ENCODE measurements at places on chromosomes 6 and 20.

DNA sequence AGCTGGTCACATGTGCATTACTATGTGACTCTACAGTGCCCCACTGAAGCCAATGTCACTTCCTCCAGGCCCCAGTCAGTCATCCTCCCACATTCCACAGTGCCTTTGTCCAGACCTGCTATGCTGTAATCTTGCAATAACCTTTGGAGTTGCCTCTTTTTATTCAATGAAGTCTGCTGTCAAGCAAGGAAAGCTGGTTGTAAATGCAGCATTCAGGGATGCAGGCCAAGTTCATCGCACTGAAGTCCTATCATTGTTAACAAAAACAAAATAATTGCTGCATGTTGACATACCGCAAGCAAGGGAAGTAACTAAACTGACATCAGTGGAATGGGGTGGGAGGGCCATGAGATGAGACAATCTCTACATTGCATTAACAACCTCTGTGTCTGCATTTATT is 131.2 kb upstream of the CDYL start:
- DNase-seq, result no peak

DNA sequence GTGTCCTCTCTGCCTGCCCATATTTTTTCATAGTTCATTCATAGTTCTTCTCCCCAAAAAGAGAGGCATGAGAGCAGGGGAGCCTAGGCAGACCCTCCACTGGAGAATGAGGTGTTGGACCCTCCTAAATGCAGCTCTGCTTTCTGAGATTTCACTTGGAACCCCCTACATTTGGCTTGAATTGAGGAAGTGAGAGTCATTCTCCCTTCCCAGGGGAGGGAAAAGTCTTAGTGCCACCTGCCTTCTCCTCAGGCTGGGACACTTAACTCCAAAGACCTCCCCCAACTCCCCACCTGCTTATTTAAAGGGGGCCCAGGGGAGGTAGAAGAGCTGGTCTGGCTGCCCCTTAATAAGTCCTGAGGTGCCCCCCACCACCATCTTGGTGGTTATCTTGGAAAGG is 78.2 kb downstream of the CHMP4B start:
- no peak for DNase-seq

DNA sequence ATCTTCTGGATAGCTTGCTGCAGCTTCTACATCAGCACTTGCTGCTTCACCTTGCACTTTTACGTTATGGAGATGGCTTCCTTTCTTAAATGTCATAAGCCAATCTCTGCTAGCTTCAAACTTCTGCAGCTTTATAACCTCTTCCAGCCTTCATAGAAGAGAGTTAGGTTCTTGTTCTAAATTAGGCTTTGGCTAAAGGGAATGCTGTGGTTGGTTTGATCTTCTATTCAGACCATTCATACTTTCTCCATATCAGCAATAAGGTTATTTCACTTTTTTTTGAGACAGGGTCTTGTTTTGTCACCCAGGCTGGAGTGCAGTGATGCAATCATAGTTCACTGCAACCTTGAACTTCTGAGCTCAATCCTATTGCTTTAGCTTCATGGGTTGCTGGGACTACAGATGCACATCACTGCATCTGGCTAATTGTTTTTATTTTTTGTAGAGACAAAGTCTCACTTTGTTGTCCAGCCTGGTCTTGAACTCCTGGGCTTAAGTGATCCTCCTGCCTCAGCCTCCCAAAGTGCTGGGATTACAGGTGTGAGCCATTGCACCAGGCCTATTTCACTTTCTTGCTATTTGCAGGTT is 12.2 kb upstream of the CST3 start:
- no peak for DNase-seq

DNA sequence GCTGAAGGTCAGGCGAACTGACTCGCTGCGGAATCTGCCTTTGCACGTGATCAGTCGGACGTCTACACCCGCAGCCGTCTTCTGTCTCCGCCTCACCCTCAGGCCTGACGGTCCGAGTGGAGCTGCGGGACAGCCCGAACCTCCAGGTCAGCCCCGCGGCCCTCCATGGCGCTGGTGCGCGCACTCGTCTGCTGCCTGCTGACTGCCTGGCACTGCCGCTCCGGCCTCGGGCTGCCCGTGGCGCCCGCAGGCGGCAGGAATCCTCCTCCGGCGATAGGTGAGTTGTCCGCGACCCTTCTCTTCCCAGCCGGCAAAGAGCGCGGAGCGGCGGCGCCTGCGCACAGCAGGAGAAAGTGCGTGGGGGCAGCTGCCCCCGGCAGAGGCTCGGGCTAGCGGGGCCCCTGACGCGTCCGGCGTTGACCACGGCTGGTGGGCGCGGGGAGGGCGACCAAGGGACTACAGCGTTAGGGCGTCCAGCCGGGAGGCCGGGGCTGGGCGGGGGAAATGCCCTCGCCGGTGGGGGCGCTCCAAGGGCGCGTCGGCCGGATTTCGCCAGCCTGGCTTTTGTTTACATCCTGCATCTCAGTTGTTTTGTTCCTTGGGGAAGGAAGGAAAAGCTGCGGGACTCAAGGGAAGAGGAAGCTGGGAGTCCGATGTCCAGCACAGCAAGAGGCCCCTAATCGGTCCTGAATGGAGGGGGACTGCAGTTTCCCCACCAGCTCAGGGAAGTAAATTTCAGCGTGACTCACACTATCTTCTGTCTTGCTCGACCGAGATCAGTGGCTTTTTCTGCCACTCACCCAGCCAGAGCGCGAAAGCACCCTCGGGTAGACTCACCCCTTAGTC is at the start of gene SMPDL3A:
Gene SMPDL3A, plus strand, starts transcription at position 77 of the 846 bp plus-strand sequence. Its CDS starts 89 bp downstream, at position 166.
- peak; percentile 79 for DNase-seq

- DNase-seq, result no peak
Observed at GRCh38 chr6:41318261-41318653, 17.2 kb upstream of the NCR2 start.

- DNase-seq, result no peak
Observed at GRCh38 chr6:135693811-135694370, 157.6 kb upstream of the PDE7B start.

- no peak for DNase-seq
Observed at GRCh38 chr6:89928604-89929003, 34.3 kb downstream of the GJA10 start.

GRCh38 chr20:38075161-38075998 is 41.8 kb downstream of the RPRD1B start:
- no peak for DNase-seq

DNA sequence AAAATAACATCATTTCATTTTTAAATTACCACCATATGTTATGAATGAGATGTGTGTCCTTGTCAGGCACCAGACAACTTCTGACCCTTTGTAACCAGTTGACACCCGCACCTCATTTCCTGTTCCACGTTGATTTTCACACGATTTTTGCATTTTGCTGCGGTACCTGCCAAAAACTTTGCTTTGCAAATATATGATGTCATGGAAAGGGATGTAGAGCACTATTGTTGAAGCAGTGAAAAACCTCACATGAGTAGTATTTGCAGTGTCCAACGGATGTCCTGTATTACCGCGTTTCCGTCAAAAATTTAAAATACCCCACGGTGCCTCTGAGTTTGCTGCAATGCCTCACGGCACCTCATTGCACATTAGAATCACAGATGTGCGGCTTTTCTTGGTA is 115.6 kb downstream of the MTHFD1L start:
- no peak for DNase-seq

DNA sequence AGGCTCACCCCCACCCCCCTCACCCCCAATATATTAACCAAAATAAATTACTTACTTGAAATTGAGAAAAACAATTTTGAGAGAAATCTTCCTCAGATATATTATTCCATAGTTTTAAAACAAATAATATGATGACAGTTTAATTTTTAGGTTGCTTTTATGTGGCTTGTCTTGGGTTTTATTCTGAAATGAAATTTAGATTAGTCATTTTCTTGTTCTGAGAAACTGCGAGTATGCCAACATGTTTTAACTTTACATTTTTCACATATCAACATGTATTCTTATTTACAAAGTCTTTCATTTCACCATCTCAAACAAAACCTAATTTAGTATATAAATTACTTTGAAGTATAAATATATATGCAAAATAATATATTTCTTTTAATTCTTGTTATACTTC is 11.1 kb downstream of the REV3L start:
- DNase-seq, result no peak

DNA sequence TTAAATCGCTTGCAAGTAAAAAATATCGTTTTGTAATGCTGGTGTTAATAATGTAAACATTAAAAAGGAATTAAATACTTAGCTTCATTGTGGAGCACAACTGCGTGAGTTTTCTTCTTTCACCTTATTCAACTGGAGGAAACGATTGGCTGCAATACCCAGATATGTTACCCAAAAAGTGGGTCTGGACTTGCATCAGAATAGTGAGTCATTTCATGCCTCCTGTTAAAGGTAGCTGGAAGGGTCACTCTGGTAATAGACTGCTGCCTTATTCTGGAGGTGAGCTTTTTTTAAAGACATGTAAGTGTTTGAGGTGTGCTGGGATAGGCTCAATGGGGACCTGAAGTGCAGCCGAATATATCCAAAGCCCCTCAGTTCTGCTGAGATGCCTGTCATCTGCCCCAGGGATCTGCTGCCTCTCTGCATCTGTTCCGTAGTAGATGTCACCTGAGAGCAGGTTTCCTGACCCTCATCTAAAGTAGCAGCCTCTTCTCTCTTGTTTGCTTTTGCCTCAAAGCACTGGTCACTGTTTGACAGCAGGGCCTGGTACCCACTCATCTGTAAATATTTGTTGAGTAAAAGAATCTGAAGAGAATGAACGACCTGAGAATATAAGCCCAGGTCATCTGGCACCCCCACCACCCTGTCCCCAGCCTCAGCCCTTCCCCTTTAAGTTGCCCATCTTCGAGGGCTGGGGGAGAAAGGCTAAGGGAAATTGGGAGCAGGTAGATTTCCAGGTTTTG is 5.6 kb upstream of the UQCC2 start:
- DNase-seq, result no peak

DNA sequence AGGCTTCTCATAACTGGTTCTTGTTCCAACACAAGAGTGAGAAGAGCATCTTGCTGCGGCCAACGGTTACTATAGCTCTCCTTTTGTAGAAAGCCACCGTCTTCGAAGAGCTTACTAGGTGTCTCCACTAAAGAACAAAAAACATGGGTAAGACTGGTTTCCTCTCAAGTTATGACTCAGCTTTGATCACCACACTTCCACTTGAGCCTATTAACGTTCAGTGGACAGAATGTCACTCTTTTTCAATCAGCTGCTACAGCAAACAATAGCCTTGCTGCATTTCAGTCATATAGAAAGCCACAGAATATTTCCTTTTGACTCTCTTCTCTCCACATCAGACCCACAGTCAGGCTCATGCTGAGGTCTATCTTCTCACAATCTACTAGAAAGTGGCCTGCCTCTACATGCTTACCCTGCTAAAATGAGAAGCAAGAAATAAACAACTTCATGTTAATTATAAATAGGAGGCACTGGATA is 243.5 kb upstream of the PREP start:
- DNase-seq, result peak; percentile 22

GRCh38 chr6:72873433-72873832 is 251.6 kb downstream of the KCNQ5 start:
- DNase-seq, result no peak

GRCh38 chr6:11869672-11870340 is 91.2 kb upstream of the ADTRP start:
- peak; percentile 70 for DNase-seq

- DNase-seq, result no peak
Observed at GRCh38 chr20:22495789-22496188, 88.6 kb downstream of the FOXA2 start.

DNA sequence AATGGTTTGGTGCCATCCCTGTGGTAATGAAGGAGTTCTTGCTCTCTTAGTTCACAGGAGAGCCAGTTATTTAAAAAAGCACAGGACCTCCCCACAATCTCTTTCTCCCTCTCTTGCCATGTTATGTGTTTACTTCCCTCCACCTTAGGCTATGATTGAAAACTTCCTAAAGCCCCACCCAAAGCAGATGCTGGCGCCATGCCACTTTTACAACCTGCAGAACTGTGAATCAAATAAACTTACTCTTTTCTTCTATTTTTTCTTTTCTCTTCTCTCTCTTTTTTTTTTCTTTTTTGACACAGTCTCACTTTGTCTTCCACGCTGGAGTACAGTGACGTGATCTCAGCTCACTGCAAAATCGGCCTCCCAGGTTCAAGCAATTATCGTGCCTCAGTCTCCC is 508.4 kb upstream of the EPHA7 start:
- no peak for DNase-seq

DNA sequence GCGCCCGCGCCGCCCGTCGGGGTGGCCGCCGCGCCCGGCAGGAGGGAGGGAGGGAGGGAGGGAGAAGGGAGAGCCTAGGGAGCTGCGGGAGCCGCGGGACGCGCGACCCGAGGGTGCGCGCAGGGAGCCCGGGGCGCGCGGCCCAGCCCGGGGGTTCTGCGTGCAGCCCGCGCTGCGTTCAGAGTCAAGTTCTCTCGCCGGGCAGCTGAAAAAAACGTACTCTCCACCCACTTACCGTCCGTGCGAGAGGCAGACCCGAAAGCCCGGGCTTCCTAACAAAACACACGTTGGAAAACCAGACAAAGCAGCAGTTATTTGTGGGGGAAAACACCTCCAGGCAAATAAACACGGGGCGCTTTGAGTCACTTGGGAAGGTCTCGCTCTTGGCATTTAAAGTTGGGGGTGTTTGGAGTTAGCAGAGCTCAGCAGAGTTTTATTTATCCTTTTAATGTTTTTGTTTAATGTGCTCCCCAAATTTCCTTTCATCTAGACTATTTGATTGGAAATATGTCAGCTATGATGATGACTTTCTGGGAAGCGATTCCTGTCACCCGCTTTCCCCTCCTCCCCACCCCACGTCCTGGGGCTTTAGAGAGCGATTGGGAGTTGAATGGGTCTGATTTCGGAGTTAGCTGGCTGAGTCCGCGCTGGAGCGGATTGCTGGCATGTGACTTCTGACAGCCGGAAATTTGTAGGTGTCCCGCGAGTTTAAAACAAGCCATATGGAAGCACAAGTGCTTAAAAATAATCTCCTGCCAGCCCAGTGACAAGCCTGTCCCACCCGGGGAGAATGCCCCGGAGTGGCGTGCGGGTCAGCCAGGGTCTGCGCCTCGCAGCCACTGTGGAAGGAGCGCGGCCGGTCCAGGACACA is 1.1 kb downstream of the ESR1 start:
- DNase-seq, result peak; percentile 3

GRCh38 chr20:873875-874607 is 40.5 kb downstream of the FAM110A start:
- DNase-seq, result no peak

- DNase-seq, result peak; percentile 93
Observed at GRCh38 chr6:31087494-31088089, 24.8 kb downstream of the C6orf15 start.

GRCh38 chr6:56938649-56939191 is 16.2 kb upstream of the BEND6 start:
- peak; percentile 99 for DNase-seq

- no peak for DNase-seq
Observed at GRCh38 chr6:149323925-149324324, 6.4 kb downstream of the TAB2 start.

- no peak for DNase-seq
Observed at GRCh38 chr6:87151471-87151780, 3.9 kb upstream of the ZNF292 start.

DNA sequence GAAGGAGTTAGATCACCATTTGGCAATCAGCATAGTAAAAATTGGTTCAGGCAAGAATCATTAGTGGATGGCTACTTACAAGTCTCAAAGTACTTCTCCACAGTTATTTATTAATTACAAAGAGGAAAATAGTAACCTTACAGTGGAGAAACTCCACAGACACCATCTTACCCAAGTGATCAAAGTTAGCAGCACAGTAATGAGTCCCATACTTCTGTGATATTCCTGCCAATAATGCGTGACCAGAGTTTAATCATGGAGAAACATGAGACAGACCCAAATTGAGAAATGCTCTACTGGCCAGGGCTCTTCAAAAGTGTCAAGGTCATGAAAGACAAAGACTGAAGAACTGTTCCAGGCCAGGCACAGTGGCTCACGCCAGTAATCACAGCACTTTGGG is 9.5 kb downstream of the TBC1D7 start:
- no peak for DNase-seq

- no peak for DNase-seq
Observed at GRCh38 chr6:81624453-81624852, 128.0 kb downstream of the TENT5A start.

- peak; percentile 97 for DNase-seq
Observed at GRCh38 chr6:46652603-46653438, at the start of the genes CYP39A1 and SLC25A27. TSS of gene CYP39A1 (minus strand) at chr6:46652818. CDS start at chr6:46652582, 236 bp downstream. TSS of gene SLC25A27 (plus strand) at chr6:46652975. CDS start at chr6:46653193, 218 bp downstream.

Measured in Daoy (cell line).